ENCODE measurements at places on chromosomes 11 and 22.
A peak's percentile ranks its signal among the peaks of the same experiment; 100 is the strongest.

DNA sequence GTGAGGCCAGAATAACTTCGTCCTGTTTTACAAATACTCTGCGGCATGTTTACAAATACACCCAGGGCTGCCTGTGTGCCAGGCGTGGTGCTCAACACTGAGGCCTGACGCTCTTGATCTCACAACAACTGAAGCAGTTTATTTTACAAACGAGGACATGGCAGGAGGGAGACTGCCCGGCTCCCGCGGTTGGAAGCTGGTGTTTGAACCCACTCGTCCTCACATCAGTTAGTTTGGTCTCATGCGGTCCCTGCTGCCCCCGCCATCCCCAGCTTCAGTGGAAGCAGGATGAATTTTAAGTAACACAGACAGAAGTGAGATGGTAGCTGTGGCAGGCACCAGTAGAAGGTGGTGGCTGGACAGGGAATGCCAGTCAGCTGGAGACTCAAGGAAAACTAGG is 16.4 kb downstream of the KIAA0930 start:
- no peak for DNase-seq

GRCh38 chr11:120219232-120219937 is 8.6 kb downstream of the OAF start:
- DNase-seq = no peak

DNA sequence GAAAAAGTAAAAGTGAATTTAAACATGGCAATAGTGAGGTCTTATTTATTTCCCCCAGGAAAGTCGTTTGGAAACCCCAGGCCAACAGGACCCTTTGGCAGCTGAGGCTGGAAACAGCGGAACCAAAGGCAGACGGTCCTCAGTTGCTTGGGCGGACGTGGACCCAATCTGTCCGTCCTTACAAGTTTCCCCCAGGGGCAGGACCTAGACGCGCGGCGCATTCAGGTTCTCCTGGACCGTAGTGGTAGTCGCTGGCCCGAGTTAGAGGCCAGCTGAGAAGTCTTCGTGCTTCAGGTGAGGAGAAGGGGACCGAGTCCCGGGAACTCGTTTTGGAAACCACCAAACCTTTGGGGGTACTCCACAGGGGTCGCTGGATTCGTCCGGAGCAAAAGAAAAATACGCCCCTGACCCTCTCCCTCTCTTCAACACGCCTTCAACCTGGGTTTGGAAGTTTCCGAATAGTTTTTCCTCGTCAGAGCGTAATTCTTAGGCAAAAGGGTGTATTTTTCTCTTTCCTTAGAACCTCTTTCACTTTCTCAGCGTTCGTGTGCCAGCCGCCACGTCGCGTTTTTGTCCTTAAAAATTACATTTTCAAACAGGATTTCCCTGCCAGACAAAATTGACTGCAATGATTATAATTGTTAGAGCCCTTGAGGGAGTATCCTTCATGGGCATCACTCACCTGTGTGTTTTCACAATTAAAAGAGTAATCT is 2.1 kb downstream of the METTL15 start:
- peak; percentile 69 for DNase-seq

DNA sequence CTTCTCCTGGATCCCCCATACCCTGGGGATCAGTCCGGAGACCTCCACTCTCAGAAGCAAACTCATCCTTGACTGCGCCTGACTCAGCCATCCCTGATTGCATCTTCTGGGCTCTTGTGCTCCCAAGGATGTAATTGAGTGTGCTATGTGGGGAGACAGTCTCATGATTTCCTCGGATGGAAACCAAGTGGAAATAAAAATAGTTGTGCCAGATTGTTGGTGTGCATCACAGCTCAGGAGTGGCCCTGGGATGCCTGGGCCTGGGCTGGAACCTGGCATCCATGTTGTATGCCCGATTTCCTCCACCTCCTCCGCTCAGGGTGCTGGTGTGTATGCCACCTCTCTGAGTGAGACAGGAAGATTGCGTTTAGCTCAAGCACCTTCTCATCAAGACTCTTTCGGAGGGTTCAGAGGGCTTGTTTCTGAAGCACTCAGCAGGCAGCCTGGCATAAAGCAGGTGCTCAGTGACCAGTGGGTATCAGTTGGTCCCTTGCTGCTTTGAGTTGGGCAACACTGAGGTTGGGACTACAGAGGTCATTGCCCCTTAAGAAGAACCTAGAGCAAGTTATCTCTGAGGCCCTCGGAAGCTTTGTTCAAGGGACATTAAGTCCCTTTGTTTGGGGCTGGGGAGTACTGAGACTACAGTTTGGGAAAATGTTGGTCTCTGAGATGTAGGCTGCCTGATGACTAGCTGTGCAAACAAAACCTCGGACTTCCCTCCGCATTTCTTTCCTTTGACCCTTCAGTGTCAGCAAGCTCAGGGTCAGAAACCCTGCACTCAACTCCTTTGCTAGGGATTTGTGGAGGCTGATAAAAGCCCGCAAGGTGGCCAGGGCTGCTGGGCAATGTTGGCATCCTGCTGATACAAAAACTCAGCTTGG is 24.8 kb upstream of the MICAL2 start:
- no peak for DNase-seq

Data from mucosa of gallbladder (tissue), 1 donor.